SW 1271 (cell line): ENCODE measurements at places on chromosomes 7 and 10.

DNA sequence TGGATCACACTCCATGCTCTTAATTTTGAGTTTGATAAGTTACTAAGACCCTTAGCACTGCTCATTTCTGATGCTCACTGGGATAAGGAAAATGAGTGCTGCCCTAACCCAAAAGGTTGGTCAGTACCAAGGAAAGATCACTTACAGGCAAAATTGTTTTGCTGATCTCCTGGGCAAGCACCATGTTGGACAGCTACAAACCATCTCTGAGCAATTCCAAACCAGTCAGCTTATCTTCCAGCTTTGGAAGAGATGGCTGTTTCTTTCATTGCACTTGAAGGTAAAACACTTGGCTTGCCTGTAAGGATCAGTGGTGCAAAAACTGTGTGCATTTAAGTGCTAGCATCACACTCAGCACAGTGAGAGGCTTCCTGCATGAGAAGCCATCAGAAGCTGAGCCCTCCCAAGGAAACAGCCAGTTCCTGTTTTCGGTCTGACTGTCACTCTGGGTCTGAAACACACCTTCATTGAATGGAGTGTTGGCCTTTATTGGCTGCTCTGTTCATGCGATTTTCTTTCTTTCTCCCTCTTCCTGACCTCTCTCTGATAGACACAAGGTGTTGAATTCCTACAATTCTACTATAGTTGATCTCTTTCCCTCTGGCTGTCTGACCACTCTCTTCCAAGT, 126.4 kb upstream of the GHITM start:
- no peak for DNase-seq

- no peak for DNase-seq
Measured at GRCh38 chr10:1549591-1550290, 187.6 kb downstream of the ADARB2 start.

DNA sequence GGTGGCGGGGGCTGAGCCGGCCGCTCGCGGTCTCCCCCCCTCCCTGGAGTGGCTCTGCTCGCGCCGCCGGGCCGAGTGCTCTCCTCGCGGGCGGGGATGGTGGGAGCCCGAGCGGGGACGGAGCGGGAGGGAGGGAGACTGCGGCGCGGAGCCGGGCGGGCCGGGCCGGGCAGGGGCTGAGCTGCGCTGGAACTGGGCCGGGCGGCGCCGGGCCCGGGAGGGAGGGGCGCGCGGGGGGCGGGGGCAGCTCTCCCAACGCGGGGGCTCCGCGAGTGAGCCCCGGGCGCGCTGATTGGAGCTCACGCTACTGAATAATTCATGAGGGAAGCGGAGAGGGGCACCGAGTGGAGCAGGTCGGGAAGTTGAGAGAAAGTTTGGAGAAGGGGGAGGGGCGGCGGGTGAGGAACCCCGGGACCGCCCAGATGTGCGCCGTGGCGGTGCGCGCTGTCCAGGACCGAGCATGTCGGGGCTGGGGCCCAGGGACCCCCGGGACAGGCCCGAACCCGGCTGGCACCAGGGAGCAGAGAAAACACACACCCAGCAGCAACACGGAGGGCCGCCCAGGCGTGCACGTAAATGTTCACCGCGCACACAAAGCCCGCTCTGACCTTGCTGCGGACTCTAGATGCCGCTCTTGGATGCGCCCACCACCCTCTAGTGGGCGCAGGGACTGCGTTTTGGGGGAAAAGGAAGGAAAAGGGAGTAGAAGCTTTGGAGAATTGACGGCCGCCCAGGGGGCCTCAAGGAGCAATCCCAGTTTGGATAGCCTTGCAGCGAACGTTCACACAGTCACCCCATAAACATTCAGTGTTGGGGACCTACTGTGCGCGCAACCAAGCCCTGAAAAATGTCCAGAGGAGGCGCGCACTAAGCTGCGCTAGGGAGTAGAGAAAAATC, at the start of gene EPHB4:
Gene EPHB4, minus strand, starts transcription at position 194 of the 897 bp plus-strand sequence. CDS start 493 bp downstream, outside the sequence.
- DNase-seq = peak; percentile 72

DNA sequence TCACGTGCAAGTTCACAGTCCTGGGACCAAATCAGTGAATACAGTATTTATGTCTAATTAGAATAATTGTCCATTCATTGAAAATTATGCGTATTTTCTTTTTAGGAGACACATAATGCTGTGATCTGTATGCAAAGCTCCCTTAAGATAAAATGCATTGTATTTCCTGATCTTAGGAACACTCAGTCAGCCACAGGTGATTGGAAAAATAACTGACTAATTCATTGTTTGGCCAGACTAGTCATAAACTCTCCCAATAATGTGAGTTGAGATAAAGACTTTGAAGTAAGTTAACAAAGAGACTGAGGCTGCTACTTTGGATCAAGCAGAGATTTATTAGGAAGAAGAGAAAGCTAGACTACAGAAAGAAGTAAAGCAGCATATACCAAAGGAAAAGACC, 182.2 kb downstream of the GNAI1 start:
- DNase-seq = no peak

DNA sequence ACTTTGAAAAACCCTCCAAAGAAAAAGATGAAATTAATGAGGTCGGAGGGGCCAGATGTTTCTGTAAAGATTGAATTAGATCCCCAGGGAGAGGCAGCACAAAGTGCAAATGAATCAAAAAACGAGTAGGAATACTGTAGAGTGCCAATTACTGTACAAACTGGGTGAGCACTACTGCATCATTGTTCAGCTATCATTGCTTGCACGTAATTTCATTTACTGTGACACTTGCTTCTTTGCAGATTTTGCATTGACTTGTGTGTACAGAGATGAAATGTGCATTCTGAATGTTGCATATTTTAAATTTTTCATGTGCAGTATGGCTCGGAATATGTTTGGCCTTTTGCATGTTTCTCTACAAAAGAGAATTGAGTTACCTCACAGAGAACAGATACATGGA, 123.7 kb downstream of the LCOR start:
- no peak for DNase-seq

DNA sequence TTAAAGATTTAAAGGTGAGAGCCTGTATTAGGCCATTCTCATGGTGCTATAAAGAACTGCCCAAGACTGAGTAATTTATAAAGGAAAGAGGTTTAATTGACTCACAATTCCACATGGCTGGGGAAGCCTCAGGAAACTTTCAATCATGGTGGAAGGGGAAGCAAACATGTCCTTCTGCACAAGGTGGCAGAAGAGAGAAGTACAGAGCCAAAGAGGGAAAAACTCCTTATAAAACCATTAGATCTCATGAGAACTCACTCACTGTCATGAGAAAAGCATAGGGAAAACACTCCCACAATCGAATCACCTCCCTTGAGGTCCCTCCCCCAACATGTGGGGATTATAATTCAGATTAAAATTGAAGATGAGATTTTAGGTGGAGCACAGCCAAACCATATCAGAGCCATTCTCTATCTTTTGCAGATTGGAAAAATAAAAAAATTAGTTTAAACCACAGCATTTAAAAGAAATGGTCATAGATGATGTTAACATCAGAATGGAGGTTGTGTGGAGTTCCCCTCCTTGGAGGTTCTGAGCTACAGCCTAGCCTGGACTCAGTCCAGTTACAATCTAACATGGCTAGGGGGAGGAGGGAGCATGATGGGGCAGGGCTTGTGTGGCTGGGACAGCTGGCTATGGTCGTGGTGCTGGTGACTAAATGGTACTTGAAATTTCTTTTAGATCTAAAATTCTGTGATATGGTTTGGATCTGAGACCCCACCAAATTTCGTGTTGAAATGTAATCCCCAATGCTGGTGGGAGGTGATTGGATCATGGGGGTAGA, 33.1 kb downstream of the GSTO2 start:
- DNase-seq = no peak

DNA sequence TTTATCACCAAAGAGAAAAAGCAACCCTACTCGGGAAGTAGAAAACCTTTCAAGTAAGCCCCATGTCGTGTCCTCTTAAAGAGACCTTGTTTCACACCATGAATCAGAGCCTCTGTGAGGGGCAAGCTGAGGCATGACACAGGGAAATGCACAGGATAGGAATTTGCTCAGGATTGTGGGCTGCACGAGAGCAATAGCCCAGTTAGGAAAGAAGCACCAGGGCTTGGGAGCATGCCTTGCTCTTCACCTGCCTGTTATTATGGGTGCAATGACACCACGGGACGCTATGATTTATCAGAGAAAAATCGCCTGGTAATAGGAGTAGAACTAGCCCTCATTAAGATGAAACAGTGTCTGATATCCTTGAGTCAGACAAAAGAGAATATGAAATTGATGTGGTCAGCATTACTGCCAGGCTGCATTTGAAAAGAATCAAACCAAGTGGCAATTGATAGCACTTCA, 562.9 kb upstream of the NRP1 start:
- no peak for DNase-seq

DNA sequence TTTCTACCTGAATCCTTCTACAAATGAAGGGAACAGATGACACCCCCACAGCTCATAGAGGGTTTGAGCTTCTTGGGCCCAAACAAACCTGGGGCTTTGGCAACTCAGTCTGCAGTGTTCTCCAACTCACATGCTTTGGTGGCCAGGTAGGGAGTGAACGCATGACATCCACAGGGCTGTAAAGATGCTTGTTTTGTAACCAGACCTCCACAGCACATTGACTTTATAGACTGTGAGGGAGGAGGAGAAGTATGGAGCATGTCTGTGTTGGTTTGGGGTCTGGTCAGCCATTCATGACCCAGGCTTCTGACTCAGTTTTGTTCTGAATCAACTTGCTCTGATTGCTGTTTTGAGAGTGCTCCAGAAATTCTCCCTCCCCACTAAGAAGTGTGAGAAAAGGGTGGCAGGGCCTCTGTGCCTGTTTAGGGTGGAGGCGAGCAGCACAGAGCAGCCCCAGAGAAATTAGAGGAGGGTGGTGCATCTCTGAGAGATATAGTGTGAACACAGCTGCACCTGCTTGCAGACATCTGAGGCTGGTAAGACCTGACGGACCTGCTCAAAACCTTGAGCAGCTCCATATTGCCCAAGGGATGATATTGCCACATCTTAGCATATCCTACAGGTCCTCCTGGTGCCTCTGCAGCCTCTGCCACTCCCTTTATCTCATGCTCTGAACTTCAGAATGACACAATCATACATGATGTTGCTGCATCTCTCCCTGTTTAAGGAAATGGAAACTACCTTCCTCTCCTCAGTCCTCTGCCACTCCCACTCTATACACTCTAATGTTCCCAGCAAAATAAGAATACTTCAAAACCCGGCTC, 287.7 kb downstream of the ABCA13 start:
- no peak for DNase-seq

DNA sequence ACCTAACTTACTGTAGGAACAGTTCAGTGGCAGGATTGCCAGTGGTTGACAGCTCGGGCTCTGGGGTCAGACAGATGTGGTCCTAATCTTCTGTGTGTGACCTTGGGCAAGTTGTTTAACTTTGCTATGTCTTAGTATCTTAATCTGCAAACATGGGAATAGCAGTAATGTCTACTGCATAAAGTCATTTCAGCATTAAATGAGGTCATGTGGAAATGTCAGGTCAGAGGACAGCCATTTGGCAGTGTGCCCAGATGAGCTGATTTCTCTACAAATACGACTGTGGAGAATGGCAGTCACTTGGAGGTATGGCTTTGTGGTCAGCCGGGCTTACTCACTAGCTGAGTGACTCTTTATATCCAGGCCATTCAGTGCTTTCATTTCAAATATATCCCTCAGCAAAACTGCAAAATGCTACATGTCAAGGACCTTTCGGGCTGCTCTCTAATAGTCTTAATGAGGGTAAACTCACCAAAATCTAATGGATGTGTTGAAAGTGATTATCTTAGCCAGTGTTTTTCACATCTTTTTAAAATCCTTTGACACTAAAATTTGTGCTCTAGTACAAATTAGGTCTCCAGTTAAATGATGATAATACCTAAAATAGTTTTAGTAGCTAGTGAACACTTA, 171.4 kb downstream of the ST7 start:
- DNase-seq = peak; percentile 86

GRCh38 chr7:155418304-155418703, 39.6 kb upstream of the EN2 start:
- no peak for DNase-seq

GRCh38 chr7:25675789-25676474, 447.6 kb upstream of the NPVF start:
- no peak for DNase-seq

DNA sequence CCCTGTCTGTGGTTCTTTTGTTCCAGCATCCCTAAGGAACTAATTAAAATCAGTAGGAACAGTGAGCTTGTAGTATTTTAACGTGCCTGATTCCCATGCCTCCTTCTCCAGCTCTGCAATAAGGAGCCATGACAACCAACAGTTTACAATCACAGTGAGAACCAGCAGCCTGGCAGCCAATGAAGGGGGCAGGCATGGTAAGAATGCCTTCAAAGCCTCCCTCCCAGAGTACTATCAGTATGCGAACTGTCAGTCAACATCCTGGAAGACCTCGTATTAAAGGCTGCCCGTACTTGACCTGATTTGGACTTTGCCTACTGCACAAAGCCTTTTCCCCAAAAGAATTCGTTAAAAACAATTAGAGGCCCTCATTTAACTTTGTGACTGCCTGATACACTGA, 7.7 kb downstream of the ZPBP start:
- no peak for DNase-seq

DNA sequence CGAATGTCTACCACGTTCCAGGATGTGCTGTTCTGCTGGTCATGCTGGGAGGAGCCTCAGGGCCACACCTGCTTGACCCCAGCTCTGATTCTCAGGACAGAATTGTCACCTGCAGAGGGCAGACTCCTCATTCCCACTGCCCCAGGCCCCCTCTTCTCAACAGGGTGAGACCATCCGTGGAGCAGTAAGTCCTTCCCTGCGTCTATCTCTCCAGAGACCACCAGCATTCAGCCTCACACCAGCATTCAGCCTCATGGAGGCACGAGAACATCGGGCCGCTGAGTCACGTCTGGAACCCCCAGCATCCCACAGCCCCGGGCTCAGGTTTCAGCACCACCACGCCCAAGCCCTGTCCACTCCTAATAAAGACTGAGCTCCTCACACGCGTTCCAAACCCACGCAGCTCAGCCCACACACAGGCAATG, 273.4 kb downstream of the DIP2C start:
- no peak for DNase-seq

DNA sequence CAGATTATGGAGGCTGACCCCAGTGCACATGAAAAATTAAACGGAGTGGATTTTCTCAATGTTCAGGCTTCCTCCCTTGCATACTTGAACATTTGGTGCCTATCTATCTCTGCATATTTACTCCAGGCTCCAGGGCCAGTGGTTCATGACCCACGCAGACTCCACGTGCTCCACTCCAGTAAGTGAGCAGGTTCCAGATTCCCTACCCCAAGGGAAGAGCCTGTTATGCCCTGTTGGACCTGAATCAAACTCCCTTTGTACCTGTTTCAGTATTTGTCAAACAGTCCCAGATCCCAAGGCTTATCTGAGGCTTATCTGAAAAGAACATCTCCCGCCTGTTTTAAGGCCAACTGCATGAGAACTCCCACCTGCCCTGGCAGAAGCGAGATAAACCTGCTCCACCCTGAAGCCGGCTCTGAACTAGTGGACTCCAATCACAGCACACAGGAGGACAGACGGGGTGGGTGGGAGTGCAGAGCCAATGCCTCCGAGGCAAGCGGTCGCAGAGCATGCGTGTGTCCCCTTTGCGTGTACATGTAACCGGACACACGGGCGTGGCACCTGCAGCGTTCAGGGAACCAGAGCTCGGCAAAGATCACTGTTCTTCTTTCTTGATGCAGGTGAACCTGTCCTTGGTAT, 2.3 kb upstream of the FUOM start:
- DNase-seq = no peak
